ENCODE measurements at places on chromosomes 2 and 18. TPM values are rescaled to one million over a fixed set of nuclear protein-coding genes. Genes with fewer than 3 reads are reported as not detected.

The TANC1 gene
- 8.4 TPM for total RNA-seq

The SCYGR5 gene
- total RNA-seq, result not detected

The TCF7L1 gene
- 9.9 TPM for total RNA-seq

The PLGLB2 gene
- total RNA-seq, result not detected

The ITGB6 gene
- not detected for total RNA-seq

The IL36G gene
- total RNA-seq, result not detected

The AGPS gene
- total RNA-seq, result 28.4 TPM

The GALNT13 gene
- 8.7 TPM for total RNA-seq

The CERS6 gene
- total RNA-seq, result 14.0 TPM

The TBR1 gene
- 0.37 TPM for total RNA-seq
